GOT3 (cell line): ENCODE measurements at places on chromosomes 11 and 22.

- no peak for DNase-seq
These were observed 9.2 kb downstream of the SIPA1 start for GRCh38 chr11:65646958-65647701.

DNA sequence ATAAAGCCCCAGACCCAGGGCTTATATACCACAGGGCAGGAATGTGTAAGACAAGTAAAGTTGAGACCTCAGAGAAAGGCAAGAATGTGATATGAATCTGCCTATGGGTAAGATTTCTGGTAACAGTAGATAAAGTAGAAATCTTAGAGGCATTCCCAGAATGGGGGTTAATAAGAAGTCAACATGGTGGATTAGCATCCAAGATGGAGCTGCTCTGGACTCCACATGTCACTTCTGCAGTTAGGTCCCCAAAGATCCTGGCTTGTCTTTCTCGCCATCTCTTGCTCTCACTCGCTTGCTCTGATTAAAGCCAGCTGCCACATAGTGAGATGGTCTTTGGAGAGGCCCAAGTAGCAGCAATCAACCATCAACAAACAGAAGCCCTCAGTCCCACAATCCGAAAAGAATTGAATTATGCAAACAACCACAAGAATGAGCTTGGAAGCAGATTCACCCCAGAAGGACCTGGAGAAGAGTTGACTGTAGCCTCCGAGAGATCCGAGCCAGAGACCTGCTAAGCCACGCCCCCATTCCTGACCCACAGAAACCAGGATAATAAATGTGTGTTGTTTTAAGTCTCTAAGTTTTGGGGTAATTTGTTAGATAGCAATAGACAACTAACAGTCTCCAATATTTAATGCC is 5.4 kb upstream of the C11orf86 start:
- no peak for DNase-seq

DNA sequence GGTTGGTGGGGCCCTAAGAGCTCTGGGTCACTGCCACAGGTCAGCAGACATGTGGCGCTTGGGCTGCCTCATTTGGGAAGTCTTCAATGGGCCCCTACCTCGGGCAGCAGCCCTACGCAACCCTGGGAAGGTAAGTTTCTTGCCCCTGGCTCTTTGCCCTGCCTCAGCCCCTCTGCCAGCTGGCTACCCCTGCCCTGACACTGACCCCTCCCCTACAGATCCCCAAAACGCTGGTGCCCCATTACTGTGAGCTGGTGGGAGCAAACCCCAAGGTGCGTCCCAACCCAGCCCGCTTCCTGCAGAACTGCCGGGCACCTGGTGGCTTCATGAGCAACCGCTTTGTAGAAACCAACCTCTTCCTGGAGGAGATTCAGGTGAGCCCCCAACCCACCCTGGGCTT is 1.9 kb downstream of the SCYL1 start:
- no peak for DNase-seq

- no peak for DNase-seq
These were observed 35.0 kb upstream of the OR6M1 start for GRCh38 chr11:123841174-123841573.

GRCh38 chr11:76823481-76824028 is 37.2 kb upstream of the ACER3 start:
- no peak for DNase-seq

DNA sequence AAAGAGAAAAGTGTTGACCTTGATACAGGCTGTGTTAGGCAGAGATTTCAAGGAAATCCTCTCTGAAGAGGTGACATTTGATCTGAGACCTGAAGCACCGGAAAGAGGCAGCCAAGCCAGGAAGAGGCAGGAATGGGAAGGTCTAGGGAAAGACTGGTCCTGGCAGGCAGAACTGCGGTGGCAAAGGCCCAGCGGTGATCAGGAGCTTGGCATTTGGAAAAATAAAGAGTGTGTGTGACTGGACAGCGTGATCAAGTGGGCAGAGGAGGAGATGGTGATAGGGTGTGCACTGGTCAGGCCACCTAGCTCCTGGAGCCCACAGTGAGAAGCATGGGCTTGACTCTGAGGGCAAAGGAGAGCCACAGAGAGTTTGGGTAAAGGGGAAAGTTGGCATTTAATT is 27.2 kb upstream of the GAB4 start:
- DNase-seq: no peak

DNA sequence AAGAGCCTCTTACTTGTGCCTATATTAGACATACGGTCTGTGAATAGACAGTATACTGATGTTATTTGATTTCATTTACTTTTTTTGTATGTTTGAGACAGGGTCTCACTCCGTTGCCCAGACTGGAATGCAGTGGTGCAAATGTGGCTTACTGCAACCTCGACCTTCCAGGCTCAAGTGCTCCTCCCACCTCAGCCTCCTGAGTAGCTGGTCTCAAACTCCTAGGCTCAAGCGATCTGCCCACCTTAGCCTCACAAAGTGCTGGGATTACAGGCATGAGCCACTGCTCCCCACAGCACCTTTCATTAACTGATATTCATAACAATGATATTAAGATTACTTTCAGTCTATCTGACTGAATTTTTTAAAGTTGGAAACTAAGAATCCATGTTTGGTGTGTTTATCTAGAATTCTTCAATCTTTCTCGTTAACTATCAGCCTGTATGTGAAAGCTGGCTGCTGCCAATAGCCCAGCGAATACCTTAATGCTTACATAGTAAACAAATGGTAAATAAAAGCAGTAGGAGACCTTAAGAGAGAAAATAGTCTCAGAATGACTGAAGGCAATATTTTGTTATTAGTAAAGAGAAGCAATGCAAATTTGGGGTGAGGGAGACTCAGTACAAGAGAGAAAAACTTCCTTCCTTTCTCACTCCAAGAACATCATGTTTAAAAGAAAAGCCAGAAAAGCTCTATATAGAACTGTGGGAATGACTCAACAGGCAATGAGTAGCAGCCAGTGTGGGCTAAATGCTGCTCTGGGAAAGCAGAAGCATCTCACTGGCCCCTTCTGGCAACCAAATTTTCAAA is 101.9 kb downstream of the MRTFA start:
- DNase-seq: no peak

DNA sequence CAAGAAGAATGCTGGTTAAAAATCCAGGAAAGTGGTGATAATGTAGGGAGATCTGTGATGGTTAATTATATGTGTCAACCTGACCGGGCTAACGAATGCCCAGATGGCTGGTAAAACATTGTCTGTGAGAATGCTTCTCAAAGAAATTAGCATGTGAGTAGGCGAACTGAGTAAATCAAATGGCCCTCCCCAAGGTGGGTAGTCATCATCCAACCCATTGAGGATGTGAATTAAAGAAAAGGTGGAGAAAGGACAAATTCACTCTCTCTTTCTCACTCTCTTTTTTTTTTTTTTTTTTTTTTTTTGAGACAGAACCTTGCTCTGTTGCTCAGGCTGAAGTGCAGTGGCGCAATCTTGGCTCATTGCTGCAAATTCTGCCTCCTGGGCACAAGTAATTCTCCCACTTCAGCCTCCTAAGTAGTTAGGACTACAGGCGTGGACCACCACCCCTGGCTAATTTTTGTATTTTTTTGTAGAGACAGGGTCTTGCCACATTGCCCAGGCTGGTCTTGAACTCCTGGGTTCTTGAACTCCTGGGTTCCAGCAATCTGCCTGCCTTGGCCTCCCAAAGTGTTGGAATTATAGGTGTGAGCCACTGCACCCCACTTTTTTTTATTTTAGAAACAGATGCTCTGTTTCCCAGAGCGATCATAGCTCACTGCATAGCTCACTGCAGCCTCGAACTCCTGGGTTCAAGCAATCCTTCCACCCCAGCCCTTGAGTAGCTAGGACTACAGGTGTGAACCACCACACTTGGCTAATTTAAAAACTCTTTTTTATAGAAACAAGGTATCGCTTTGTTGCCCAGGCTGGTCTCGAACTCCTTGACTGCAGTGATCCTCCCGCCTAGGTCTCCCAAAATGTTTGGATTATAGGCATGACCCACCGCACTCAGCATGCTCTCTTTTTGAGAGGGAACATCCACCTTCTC is 22.0 kb upstream of the P2RY6 start:
- no peak for DNase-seq

DNA sequence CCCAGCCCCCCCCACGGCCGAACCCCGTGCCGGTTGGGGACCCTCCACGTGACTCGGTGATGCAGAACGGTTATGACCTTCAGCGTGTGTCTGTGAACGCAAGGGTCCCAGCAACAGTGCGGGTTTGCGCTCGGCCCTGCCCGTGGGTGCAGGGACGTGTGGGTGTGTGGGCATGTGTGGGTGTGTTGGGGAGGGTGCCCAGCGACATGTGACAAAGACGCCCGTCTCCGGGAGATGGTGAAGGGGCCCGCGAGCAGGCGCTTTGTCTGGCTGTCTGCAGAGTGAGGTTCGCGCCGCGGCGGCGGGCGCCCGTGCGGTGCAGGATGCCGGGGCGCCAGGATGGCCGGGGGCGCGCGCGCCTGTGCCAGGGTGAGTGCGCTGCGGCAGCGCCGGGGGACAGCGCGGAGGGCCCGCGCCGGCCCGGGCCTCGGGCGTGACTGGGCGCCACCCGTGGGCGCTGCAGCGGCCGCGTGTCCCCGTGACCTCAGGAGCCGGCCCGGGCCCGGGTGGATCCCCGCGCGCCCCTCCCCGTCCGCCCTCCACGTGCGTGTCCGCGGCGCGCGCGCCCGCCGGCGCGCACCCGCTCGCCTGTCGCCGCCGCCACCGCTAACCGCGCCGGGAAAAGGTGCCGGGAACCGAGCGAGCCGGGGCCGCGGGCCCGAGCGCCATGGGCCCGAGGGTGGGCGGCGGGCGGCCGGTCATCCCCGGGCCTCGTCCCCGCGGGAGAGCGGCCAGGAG is at the start of gene LRFN4:
TSS of gene LRFN4 (plus strand) at position 569 of the 738 bp plus-strand sequence. CDS start 681 bp downstream, outside the sequence.
- no peak for DNase-seq

- DNase-seq: no peak
These were observed 67.5 kb downstream of the NFAM1 start for GRCh38 chr22:42364604-42365110.

DNA sequence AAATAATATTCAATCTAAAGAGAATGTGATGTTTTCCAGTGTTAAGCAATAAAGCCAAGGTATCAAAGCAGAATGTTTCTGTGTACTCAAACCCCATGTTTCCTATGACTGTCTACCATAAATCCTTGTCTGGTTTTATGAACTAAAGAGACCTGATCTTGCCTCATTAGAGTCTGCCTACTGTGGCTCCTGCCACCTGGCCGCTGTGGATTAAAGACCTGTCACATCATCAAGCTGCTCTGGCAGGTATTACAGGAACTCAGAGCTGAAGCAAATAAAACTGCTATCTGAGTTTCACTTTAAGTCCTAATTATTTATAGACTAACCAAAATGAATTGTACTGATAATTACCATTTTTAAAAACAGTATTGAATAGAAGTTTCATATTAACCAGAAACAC is 207.8 kb upstream of the CCDC90B start:
- DNase-seq: no peak

- DNase-seq: no peak
These were observed 17.8 kb upstream of the TTC12 start for GRCh38 chr11:113296447-113297205.

DNA sequence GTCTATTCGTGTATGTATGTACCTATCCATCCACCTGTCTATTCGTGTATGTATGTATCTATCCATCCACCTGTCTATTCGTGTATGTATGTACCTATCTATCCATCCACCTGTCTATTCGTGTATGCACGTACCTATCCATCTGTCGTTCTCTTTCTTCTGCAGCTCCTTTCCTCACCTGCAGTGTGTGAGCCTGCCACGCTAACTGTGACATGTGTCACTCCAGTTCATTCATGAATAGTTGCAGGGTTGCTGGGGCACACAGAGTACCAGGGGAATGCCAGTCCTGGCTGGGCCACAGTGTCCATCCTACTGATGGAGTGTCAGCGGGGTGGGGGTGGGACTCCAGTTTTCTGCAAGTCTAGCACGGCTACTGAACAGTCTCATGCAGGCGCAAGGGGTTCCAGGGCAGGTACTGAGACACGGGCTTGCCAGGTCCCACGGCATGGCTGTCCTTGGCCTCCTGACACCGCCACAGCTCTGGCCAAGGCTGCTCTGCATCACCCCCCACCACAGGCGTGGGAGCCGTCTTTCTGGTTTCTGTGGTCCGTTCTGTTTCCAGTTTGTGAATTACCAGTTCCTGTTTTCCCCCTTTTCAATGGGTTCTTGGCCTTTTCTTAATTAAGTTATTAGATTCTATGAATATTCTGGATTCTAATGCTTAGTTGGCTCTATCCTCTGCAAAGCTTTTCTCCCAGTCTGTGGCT is 88.8 kb upstream of the CLDN5 start:
- DNase-seq: no peak

DNA sequence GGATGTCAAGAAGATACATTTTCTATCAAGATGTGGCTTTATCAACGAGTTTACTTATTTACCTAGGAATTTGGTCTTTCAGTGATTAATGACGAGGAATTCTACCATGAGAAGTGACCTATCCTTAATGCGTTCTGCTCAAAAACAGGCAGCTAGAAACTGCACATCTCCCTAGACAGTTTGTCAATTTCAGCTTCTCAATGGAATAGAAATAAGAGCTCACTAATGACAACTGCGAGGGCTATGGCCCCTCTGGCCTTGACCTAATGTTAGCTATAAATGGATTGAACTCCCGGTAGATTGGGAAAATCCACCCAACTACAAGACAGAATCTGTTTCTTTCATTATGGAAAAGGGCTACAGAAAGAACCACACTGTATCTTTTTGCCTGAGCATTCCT is 223.4 kb downstream of the CADM1 start:
- no peak for DNase-seq

- DNase-seq: no peak
These were observed 17.7 kb downstream of the APLP2 start for GRCh38 chr11:130087294-130087926.

- no peak for DNase-seq
These were observed 6.0 kb downstream of the CCDC157 start for GRCh38 chr22:30362651-30363281.

- DNase-seq: no peak
These were observed 852.3 kb downstream of the BRD1 start for GRCh38 chr22:48975316-48975741.

DNA sequence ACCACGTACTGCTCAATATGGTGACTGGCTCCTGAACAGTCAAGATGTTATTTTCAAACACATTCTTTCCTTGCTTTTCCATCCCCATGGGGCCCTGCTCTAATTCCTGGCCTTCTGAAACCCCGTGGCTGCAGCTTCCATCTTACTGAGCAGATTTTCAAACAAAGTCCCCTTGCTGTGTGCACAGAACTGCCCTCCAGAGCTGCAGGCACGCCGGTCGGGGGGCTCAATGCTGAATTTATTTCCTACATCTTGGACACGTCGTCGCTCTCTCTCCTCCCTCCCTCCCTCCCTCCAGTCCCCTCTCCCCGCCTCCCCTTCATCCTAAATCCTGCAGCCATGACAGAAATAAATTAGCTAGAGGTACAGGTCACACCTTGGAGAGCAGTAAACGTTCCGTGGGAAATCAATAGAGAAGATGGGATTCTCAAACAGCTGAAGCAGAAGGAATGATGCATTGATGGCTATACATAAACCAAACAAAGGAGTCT is 243.1 kb upstream of the BLID start:
- DNase-seq: no peak

GRCh38 chr22:19422440-19423301 is 8.9 kb downstream of the HIRA start:
- DNase-seq: no peak
